ENCODE measurements at places on chromosomes 2 and 18. TPM values are rescaled to one million over a fixed set of nuclear protein-coding genes. Genes with fewer than 3 reads are reported as not detected.
A peak's percentile ranks its signal among the peaks of the same experiment; 100 is the strongest.

- no peaks in the 10 kb centered on the region for H3K27me3 ChIP-seq
- H3K4me3 ChIP-seq: no peak overlapping the region
- H3K4me1 ChIP-seq: no peaks in the 10 kb centered on the region
- H3K36me3 ChIP-seq: no peaks in the 10 kb centered on the region
Observed at GRCh38 chr2:175318542-175318941, 137.0 kb upstream of the ATP5MC3 start.

- H3K27ac ChIP-seq: no peak overlapping the region
- no peaks in the 10 kb centered on the region for H3K4me1 ChIP-seq
- H3K4me3 ChIP-seq: no peak overlapping the region
Observed at GRCh38 chr2:144678736-144679135, 158.8 kb upstream of the ZEB2 start.

DNA sequence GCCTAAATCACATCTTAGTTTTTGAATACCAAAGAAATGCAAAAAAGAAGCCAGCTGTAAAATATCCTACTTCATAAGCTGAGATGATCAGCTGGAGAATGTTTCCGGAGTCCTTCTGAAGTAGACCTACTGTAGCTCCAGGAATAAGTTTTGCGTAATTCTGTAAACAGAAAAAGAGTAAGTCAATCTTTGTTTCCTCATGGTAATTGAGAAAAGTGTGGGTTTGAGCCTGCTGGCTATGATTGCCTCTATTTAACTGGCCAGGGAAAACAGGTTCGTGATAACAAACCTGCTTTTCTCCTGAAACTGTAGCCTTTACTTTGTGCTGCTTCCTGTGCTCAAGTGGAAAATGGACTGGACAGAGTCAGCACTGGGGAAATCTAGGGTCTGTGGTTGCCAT, 58.2 kb downstream of the ITGB6 start:
- H3K4me1 ChIP-seq: peaks cover 4% of the 10 kb centered on the region
- no peak overlapping the region for H3K4me3 ChIP-seq
- H3K27me3 ChIP-seq: no peaks in the 10 kb centered on the region
- DNase-seq: peak; percentile 29

GRCh38 chr2:240182476-240182875, 42.0 kb upstream of the OTOS start:
- H3K4me1 ChIP-seq: no peaks in the 10 kb centered on the region
- H3K4me3 ChIP-seq: no peak overlapping the region
- no peak overlapping the region for H3K27ac ChIP-seq

- H3K36me3 ChIP-seq: peaks cover 23% of the 10 kb centered on the region
- peaks cover 34% of the 10 kb centered on the region for H3K4me1 ChIP-seq
- no peak overlapping the region for H3K4me3 ChIP-seq
- no peak for DNase-seq
- H3K27ac ChIP-seq: no peak overlapping the region
Observed at GRCh38 chr2:196206804-196207203, 35.4 kb upstream of the STK17B start.

- no peaks in the 10 kb centered on the region for H3K27me3 ChIP-seq
- H3K36me3 ChIP-seq: no peaks in the 10 kb centered on the region
- H3K4me3 ChIP-seq: no peak overlapping the region
Observed at GRCh38 chr2:165361514-165361913, 108.0 kb upstream of the CSRNP3 start.

DNA sequence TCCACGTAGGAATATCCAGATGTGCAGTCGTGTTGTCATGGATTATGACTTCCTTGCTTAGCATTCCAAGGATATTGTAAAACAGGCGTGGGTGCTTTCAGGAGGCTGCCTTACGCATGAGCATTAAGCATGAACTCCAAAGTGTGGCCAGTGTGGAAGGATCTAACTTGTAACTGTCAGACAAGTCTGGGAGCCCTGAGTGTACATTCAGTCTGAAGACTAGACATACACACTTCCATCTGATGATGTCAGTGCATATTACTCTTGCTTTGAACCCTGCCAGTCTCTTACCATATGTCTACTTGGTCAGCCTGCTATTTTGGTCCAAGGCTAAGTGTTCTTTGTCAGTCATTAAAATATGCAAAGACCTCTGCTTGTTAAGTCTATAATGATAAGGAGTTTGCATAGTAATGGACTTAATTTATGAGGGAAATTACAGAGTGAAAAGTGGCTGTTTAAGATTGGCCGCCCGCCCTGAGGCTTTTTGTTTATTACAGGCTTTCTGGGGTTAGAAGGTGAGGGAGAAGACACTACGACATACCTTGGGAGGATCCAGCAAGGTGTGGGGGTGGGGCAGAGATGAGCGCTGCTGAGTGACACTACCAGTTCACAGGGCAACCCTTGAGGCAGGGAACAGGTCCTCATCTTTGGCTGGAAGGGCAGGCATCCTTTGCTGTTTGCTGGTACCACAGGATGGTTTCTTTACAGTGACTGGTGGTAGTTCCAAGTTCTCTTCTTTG, 48.3 kb downstream of the CABLES1 start:
- no peak overlapping the region for H3K4me3 ChIP-seq
- H3K36me3 ChIP-seq: no peaks in the 10 kb centered on the region
- no peaks in the 10 kb centered on the region for H3K27me3 ChIP-seq
- no peak overlapping the region for H3K27ac ChIP-seq
- H3K4me1 ChIP-seq: peaks cover 11% of the 10 kb centered on the region

DNA sequence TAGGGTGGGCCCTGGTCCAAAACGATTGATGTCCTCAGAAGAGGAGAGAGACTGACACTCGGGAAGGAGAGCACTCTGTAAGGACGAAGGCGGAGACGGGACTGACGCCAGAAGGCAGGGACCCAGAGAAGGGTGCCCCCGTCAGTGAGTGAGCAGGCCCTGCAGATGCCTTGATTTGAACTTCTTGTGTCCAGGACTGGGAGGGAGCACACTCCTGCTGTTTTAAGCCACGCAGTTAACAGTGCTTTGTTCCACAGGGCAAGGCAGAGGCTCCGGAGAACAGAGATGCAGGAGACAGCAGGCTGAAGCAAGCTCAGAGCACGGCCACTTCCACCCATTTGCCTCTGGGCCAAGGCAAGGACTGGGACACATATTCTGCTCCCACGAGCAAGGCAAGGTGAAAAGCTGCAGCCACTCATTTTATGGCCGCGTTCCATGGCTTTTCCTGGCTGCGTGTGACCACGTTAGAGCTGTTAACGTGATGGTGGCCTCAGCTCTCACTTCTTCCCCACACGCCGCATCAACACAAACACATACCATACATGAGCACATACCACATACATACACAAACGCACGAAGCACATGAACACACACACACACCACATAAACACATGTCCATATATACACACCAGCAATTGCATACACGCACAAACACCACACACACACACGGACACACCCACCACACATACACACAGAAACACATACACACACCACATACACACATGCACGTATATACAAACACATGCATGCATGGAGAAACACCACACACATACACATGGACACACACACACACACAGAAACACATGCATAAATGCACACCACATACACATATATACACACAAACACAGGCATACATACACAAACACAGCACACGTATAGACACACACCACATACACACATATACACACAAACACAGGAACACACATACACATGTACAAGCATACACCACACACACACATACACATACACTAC, 521.0 kb upstream of the MYT1L start:
- H3K4me3 ChIP-seq: no peak overlapping the region
- H3K27ac ChIP-seq: no peak overlapping the region
- no peaks in the 10 kb centered on the region for H3K36me3 ChIP-seq
- peaks cover 12% of the 10 kb centered on the region for H3K4me1 ChIP-seq
- H3K27me3 ChIP-seq: no peaks in the 10 kb centered on the region

GRCh38 chr2:190628591-190629319, 20.1 kb upstream of the NAB1 start:
- no peaks in the 10 kb centered on the region for H3K36me3 ChIP-seq
- DNase-seq: no peak
- H3K4me1 ChIP-seq: no peaks in the 10 kb centered on the region
- H3K27me3 ChIP-seq: no peaks in the 10 kb centered on the region
- H3K27ac ChIP-seq: no peak overlapping the region

GRCh38 chr2:75180476-75180875, 18.8 kb downstream of the TACR1 start:
- H3K27ac ChIP-seq: no peak overlapping the region
- no peak for DNase-seq
- no peaks in the 10 kb centered on the region for H3K4me1 ChIP-seq
- H3K36me3 ChIP-seq: no peaks in the 10 kb centered on the region

- H3K36me3 ChIP-seq: no peaks in the 10 kb centered on the region
- H3K27me3 ChIP-seq: no peaks in the 10 kb centered on the region
- H3K4me1 ChIP-seq: peaks cover 50% of the 10 kb centered on the region
- H3K4me3 ChIP-seq: no peak overlapping the region
Observed at GRCh38 chr2:240995041-240996021, 3.1 kb upstream of the SNED1 start.

DNA sequence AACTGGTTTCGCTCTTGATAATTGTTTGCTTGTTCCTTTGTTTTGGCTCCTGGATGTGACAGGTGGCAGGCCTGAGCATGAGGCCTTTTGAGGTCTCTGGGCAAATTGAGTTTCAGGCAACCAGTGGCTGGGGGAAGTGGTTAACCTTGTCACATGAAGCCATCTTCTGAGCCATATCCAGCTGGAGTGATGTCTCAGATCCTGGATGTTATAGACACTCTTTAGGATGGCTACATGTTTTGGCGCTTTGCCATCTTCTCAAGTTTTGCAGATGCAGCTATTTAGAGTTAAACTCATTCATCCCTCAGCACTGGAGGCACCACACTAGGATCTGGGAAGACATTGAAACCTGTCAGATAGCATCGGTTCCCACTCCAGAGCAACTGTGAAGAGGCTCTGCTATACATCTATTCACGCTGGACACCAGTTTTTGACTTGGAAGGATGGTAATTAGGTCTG, 25.3 kb upstream of the TACR1 start:
- no peak overlapping the region for H3K27ac ChIP-seq
- no peaks in the 10 kb centered on the region for H3K4me1 ChIP-seq
- H3K36me3 ChIP-seq: no peaks in the 10 kb centered on the region
- H3K27me3 ChIP-seq: no peaks in the 10 kb centered on the region
- no peak overlapping the region for H3K4me3 ChIP-seq

DNA sequence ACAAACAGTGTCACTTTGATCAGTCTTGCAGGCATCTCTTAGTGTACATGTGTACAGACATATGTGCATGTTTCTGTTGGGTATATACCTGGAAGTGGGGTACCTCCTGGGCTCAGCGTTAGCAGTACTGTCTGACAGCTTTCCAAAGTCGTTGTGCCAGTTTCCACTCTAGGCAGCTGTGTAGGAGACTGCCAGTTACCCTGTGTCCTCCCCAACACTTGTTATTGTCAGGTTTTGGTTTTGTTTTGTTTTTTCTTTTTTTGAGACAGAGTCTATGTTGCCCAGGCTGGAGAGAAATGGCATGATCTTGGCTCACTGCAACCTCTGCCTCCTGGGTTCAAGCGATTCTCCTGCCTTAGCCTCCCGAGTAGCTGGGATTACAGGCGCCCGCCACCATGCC, 6.2 kb downstream of the FKBP1B start:
- H3K4me3 ChIP-seq: no peak overlapping the region
- H3K27ac ChIP-seq: no peak overlapping the region
- peaks cover under 1% of the 10 kb centered on the region for H3K4me1 ChIP-seq
- no peaks in the 10 kb centered on the region for H3K27me3 ChIP-seq
- DNase-seq: no peak

DNA sequence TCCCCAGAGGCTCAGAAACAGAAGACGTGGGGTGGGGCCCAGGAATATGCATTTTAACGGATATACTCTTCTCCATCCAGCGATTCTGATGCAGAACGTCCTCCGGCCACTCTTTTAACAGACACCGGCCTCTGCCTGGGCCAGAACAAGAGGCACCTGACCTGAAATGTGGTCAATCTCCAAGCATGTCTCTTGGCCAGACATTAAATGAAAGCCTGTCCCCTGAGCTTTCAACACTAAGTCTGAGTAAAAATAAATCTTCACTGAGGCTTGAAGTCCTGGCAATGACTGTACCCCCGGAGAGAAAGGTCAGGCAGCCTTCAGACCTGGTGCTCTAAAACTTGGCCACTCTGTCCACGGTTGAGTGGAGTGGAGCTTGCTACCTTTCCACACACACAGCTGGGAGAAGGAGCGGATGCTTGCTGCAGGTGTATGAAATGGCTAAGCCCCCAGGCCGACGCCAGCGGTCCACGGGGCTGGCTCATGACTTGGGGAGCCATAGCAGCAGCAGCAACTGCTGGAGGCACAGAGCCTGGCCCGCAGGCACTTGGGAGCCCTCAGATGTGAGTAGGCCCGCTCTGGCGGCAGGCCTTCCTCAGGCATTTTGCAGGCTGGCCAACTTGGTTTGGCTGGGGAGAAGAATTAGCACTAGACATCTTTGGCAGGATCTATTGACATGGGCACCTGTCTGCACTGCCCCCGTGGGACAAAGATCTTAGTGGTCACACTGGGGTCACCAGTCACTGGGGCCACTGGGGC, 79.7 kb downstream of the TMEM17 start:
- no peak overlapping the region for H3K4me3 ChIP-seq
- H3K27me3 ChIP-seq: no peaks in the 10 kb centered on the region
- H3K4me1 ChIP-seq: no peaks in the 10 kb centered on the region
- H3K36me3 ChIP-seq: no peaks in the 10 kb centered on the region

DNA sequence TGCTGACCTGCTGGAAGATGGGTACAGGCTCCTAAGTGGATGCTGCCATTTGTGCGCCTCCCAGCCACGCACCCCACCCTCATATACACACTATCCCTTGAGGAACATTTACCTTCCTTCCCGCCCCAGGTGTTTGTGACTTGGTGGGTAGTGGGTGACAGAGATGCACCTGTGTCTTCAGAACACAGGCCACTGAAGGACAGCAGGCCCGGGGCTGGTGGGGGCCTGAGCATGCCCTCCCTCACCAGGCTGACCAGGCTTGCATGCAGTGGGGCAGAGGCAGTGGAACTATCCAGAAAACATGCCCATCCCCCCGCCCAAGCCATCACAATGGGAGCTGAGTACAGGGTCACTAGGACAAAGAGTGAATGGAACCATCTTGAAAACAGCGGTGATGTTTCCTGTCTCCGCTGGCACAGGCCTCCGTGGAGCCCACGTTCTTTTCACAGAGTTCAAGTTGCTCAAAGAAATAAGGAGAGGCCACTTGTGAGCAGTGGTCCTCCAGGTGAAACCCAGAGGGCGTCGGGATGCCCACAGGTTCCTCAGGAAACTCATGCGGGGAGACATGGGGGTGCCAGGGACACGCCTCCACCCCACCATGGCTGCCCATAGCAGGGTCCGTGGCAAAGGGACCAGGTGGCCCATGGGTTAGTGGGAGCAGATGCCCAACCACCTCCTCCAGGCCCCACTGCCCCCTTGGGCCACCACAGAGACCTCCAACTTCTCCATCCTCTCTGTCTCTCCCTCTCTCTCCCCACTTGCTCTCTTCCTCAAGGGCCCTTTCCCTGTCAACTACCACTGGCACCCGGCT, 90.9 kb downstream of the MALT1 start:
- peaks cover 6% of the 10 kb centered on the region for H3K4me1 ChIP-seq
- no peak overlapping the region for H3K27ac ChIP-seq
- DNase-seq: no peak
- no peaks in the 10 kb centered on the region for H3K36me3 ChIP-seq
- no peaks in the 10 kb centered on the region for H3K27me3 ChIP-seq

- DNase-seq: no peak
- no peaks in the 10 kb centered on the region for H3K36me3 ChIP-seq
- no peak overlapping the region for H3K27ac ChIP-seq
- H3K4me3 ChIP-seq: no peak overlapping the region
- H3K4me1 ChIP-seq: no peaks in the 10 kb centered on the region
Observed at GRCh38 chr2:232481322-232482140, 6.1 kb downstream of the ECEL1 start.

RGPD8 gene
- total RNA-seq: 12.3 TPM

MC2R gene
- not detected for total RNA-seq

IL1F10 gene
- total RNA-seq: not detected

IL36A gene
- total RNA-seq: not detected

IL37 gene
- total RNA-seq: not detected

CENPO gene
- 8.4 TPM for total RNA-seq

SPATA3 gene
- not detected for total RNA-seq

HOXD3 gene
- total RNA-seq: 0.49 TPM
